SJSA1 (cell line): ENCODE measurements at places on chromosomes 16 and 17. TPM values are rescaled to one million over a fixed set of nuclear protein-coding genes. Genes with fewer than 3 reads are reported as not detected.

- DNase-seq, result no peak
- no peak overlapping the region for H3K4me3 ChIP-seq
- H3K27ac ChIP-seq, result no peak overlapping the region
- peaks cover 18% of the 10 kb centered on the region for H3K4me1 ChIP-seq
These were observed 6.6 kb upstream of the STAT3 start for GRCh38 chr17:42394838-42395237.

DNA sequence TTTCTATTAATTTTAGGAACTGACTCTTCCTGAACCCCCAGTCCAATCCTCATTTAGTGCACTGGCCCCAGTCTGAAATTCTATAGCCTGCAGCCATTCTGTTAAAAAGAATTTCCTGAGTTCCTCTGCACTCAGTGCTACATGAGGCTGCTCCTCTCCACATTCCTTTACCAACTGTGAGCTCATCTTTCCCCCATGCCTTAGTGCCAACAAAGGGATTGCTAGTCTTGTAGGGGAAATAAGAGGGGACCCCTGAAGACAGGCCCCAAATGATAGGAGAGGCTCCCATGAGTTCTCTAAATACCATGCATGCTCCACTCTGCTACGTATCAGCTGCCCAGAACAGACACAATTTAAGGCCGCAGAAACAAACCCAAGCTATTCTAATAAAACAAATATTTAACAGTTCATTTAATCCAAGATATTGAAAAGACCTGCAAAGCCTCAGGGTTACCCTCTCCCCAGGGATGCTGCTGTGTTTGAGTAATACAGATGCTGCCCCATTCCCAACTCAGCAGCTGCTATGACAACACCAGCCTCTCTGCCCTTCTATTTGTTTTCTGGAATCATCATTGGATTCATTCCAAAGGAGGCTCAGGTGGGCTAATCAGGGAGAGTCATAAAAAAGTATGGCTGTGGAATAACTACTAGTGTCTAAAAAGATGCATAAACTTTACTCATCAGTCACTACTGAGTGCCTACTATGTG, 228.5 kb downstream of the TOX3 start:
- DNase-seq, result no peak
- no peak overlapping the region for H3K4me3 ChIP-seq
- H3K27me3 ChIP-seq, result no peaks in the 10 kb centered on the region
- no peak overlapping the region for H3K27ac ChIP-seq

DNA sequence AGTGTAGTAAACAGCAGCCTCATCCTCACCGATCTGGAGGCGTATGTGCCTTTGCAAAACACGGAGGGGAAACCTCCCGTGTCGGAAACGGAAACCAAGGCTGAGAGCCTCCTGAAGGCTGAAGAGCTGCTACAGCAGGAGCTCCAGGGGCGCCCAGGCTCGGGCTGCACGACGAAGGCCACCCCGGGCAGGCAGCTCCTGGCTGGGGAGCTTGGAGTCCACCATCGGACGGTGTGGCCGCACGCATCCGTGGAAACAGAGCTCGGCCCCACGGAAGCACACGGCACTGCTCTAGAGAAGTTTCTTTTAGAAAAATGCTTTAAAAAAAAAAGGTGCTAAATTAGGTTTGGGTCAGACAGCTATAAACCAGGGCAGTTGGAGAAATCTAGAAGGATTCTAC, 71.5 kb downstream of the ZNF778 start:
- no peak for DNase-seq
- no peaks in the 10 kb centered on the region for H3K27me3 ChIP-seq
- H3K4me3 ChIP-seq, result no peak overlapping the region
- peaks cover 66% of the 10 kb centered on the region for H3K36me3 ChIP-seq
- no peak overlapping the region for H3K27ac ChIP-seq

DNA sequence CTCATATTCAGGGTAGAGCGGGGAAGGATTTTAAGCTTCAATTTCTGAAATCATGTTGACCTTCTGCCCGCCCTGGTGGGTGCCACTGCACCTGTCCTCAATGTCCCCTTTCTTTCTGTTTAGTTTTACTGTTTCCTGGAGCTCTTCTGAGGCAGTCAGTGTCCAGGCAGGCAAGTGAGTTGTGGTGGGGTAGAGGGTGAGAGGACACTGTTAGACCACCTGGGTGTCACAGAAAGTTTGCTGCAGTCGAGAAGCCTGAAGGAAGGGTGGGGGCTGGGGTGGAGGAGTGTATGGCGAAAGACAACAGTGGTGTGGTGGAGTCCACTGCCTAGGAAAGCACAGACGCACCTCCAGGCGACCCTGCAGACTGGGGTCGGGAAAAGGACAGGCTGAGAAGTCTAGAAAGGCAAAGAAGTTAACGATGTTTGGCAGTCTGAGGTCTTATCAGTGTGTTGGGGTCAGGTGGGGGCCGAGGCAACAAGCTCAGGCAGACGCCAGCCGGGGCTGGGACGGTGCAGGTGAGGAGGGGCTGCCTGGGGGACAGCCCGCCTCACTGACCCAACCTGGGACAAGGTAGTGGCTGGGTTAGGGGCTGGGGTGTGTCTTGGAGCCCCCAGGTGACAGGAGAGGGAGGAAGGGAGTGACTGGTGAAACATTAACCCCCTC, 23.3 kb upstream of the HOXB13 start:
- DNase-seq, result no peak

The CDYL2 gene
- 2.5 and 15.1 TPM in 2 replicates for total RNA-seq
